Activated CD4-positive, alpha-beta T cell treated with anti-CD3 and anti-CD28 coated beads for 48 hours (primary cell): ENCODE measurements at places on chromosomes 12 and 14.
A peak's percentile ranks its signal among the peaks of the same experiment; 100 is the strongest.

DNA sequence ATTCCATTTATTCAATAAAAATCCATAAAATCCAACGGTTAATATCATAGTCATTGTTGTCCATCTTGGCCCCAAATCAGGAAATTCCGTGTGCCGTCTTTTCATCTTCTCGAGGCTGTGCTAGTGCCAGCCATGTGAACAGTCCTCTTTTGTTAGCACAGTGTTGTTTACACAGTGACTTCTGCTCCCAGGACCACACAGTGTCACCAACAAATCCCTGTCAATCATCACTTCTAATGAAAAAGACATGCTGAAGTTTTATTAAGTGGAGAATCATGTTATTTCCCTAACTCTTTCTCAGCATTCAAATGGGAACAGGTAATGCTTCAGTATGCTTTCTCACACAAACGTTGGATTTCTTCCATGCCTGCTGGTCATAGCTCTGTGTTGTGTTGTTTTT is 1.9 kb upstream of the SLCO1A2 start:
- DNase-seq, result no peak

DNA sequence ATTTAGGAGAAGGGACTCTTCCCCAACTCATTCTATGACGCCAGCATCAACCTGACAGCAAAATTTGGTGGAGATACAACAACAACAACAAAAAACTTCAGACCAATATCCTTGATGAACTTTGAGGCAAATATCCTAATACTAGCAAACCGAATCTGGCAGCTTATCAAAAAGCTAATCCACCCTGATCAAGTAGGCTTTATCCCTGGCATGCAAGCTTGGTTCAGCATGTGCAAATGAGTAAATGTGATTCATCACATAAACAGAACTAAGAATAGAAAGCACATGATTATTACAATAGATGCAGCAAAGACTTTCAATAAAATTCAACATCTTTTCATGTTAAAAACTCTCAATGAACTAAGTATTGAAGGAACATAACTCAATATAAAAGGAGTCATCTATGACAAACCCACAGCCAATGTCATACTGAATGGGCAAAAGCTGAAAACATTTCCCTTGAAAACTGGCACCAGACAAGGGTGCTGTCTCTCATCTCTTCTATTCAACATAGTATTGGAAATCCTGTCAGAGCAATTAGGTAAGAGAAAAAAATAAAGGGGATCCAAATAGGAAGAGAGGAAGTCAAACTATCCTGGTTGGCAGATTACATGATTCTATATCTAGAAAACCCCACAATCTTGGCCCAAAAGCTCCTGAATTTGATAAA is 233.3 kb downstream of the CCDC59 start:
- DNase-seq, result no peak

DNA sequence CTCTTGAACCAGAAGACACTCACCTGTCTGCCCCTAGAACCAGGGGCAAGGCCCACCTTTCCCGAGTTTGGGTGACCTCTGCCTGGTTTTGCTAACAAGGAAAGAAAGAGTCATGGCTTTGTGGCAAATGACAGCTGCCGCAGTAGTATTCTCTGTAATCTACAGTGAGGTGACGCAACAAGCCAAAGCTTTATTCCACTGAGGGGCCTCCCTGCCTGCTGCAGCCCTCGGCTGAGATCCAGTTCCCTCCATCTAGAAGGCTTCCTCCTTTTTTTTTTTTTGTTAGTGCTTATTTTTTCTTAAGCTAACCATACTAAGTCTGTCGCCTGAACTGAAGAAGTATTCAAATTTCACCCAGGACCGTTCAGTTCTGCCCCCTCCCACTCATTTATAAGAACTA is 142.3 kb upstream of the TMCC3 start:
- no peak for DNase-seq

DNA sequence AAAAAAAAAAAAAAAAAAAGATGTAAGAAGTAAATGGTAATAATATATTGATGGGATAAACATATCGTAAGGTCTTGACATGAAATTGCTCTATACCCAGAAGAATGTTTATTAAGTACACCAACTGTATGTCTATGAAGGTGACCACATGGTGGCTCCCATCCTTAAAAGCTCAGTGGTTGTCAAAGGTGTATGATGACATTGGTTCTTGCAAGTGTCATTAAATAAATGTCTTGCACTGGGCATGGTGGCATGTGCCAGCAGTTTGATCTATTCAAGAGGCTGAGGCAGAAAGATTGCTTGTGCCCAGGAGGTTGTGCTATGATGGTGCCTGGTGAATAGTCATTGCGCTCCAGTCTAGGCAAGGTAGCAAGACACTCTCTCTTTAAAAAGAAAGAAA is 10.4 kb downstream of the CCT2 start:
- no peak for DNase-seq

DNA sequence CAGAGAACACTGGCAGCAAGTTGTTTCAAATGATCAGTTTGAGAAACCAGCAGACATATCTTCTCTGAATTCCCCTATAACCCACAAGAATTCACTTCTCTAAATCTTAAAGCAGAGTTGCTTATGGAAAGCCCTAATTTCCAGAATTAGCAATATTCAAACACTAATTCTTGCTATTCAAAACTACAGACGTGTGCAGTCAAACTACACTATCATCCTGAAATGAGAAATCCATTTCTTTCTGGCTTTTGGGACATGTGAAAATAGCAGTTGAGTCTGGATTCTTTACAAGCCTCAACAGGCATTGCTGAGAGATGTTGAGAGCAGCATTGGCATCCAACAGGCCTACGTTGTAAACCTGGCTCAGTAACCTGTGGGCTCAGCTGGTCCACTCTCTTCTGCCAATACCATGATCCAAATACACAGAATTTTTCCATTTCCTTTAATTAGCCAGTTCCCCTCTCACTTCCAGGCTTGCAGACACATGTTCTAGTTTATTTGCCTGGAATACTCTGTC is 74.6 kb upstream of the TMTC1 start:
- no peak for DNase-seq

- DNase-seq, result no peak
These were observed 132.3 kb downstream of the PAPOLA start for GRCh38 chr14:96634481-96634880.

GRCh38 chr14:50542941-50543418 is 10.6 kb upstream of the MAP4K5 start:
- peak; percentile 52 for DNase-seq

- DNase-seq, result peak; percentile 46
These were observed 16.7 kb downstream of the OR9K2 start for GRCh38 chr12:55142669-55143565.

DNA sequence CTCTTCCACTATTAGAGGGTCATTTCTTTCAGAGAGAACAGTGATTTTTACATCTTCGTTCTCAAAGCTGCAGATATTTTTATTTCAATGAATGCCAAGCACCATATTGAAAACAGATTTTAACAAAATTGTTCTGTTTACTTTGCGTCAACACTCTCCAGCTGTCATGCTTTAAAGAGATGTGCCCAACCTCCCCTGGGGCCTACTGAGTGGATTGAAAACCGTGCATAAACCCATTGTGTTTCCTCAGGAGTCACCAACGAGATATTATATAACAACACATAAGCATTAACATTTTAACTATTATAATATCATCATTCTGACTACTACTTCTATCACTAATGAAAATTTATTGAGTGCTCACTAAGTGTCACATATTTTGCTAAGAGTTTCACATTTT is 81.6 kb downstream of the MYF5 start:
- no peak for DNase-seq

GRCh38 chr12:54522243-54522642 is 24.7 kb downstream of the NCKAP1L start:
- peak; percentile 31 for DNase-seq

GRCh38 chr14:65834812-65835211 is 422.3 kb downstream of the FUT8 start:
- no peak for DNase-seq

- DNase-seq, result peak; percentile 24
These were observed 997 bp downstream of the CYP27B1 start for GRCh38 chr12:57765698-57766463.

DNA sequence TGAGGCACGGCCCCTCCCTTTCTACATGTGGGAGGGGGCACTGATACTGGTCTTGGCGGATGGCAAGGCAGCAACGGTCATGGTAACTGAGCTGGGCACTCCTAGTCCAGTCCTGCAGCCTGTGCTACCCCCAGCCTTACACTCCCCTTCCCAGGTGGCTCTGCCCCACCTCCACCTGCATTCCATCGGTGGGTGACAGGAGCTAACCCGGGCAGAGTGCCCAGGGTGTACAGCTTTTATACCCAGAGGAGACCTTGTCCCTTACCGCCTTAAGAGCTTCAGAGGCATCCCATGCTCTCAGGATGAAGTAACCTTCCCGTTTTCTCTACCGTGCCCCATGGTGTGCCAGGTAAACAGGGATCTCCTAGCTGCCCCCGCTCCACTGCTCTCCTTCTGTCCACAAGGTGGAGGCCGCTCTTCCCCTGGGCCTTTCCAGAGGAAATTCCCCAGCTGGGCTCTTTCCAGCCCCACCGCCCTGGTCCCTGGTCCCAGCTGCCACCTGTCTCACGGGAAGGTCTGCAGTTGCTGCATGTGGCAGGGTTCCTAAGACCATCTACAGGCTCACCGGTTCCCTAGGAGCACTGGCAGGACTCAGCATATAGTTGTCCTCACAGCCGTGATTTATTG is 20.5 kb downstream of the BRI3BP start:
- DNase-seq, result no peak

DNA sequence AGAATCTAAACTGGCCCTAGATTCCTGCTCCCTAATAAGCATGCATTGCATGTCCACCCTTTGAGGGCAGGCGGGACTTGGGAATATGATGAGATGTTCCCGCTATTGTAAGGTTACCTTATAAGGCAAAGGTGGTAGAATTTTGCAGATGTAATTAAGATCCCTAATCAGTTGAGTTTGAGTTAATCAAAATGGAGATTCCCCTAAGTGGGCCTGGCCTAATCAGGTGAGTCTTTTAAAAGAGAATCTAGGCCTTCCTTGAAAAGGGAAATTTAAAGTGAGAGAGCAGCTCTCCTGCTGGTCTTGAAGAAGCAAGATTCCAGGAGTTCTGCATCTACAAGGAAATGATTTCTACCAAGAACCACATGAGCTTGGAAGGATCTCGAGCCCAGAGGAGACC is 83.4 kb downstream of the DICER1 start:
- DNase-seq, result no peak

- no peak for DNase-seq
These were observed 27.7 kb downstream of the DIO3 start for GRCh38 chr14:101588990-101589389.

GRCh38 chr14:91140672-91141071 is 26.8 kb downstream of the DGLUCY start:
- no peak for DNase-seq

DNA sequence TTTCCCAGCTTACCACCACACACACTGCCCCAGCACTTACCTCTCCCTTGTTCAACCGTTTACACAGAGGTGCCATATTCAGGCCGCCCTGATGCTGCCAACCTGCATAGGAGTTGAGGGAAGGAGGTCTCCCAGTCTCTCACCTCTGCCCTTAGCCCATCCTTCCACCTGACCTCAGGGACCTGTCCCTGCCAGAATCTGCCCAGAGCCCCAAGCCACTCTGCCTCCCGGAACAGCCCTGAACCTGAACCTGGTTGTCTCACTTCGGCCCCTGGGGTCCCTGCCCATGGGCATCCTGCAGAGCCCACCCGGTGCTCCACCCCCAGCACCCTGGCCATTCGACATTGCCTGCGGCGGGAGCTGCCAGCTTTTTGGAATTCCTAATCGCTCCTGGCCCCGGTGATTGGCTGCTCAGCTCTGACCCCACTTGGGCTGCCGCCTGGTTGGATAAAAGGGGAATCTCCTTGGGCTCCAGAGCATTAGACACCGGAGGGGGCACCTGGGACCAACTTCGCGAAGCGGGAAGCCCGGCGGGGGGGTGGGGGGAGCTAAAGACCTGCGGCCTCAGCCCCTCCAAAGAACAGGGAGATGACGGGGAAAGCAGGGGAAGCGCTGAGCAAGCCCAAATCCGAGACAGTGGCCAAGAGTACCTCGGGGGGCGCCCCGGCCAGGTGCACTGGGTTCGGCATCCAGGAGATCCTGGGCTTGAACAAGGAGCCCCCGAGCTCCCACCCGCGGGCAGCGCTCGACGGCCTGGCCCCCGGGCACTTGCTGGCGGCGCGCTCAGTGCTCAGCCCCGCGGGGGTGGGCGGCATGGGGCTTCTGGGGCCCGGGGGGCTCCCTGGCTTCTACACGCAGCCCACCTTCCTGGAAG is at the start of gene VSX2:
Gene VSX2, plus strand, starts transcription at position 476 of the 874 bp plus-strand sequence. Its CDS starts 113 bp downstream, at position 589.
- no peak for DNase-seq

GRCh38 chr14:99064262-99064954 is 207.6 kb downstream of the BCL11B start:
- DNase-seq, result no peak

- DNase-seq, result no peak
These were observed 721.4 kb downstream of the TMTC2 start for GRCh38 chr12:83408146-83408545.

DNA sequence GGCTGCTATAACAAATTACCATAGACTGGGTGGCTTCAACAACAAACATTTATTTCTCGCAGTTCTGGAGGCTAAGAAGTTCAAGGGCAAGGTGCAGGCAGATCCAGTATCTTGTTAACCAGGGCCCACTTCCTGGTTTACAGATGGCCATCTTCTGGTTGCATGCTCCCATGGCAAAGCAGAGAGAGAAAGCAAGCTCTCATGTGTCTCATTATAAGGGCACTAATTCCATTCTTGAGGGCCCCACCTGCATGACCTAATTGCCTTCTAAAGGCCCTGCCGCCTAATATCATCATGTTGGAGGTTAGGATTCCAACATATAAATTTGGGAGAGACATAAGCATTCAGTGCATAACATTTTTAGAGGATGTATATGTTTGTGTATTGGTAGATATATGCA is 280.1 kb upstream of the TMPO start:
- no peak for DNase-seq

- no peak for DNase-seq
These were observed 15.7 kb downstream of the MLXIP start for GRCh38 chr12:122094137-122094734.

DNA sequence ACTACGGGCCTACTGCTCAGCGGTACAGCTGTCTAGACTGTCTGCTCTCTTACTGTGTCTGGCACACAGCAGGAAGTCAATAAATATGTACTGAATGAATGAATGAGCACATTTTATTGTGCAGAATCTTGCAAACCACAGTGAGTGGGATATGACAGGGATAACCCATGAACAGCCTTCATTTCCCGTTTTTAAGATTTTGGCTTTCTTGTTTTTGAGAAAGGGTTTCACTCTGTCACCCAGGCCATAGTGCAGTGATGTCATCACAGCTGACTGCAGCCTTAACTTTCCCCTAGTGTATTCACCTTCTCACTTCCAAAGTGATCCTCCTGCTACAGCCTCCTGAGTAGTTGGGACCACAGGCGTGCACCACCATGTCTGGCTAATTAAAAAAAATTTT is 203.1 kb downstream of the AEBP2 start:
- DNase-seq, result no peak

DNA sequence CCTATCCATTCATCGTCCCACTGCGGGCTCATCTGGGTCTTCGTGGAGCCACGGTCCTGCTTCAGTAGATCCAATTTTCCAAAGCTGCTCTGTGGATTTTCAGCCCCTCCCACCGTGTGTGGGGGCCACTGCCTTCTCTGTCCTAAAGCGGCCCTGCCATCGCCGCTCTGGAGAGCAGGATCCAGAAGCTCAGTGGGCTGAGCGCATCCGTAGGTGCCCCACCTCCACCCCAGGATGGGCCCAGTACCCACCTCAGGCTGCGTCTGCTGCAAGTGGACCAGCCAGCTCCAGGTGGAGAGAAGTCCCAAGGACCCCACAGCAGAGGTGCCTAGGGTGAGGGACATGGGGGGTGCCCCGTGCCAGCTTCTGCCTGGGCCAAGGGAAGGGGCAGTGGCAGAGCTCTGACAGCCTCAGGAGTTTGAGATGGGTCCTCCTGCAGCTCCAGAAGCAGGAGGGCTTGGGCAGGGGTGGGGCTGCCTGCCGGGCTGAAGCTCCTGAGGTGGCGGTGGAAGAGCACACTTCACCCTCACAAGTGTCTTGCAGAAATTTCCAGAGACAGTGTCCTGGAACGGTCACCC is 148.1 kb upstream of the C14orf180 start:
- DNase-seq, result no peak
